AG04450 (cell line): ENCODE measurements at places on chromosomes 4 and X.

GRCh38 chrX:46294234-46294633 is 251.0 kb downstream of the ZNF674 start:
- DNase-seq = no peak

DNA sequence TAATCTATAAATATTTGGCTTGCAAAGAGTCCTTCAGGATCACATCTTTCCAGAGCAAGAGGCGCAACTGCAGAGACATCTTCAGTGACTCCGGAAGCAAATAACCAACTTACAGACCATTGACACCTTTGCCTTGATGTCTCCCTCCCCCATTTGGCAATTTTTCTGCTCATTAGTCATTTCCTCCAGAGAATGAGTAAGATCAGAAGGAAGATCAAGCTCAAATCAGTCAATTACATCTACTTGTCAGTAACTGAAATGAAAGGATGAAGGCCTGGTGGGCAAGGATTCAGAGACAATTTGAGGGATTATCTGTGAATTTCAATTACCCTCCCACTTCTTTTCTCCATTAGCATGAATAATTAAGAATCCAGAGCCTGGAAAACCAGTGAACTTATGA is 665.6 kb upstream of the CPEB2 start:
- DNase-seq = no peak

DNA sequence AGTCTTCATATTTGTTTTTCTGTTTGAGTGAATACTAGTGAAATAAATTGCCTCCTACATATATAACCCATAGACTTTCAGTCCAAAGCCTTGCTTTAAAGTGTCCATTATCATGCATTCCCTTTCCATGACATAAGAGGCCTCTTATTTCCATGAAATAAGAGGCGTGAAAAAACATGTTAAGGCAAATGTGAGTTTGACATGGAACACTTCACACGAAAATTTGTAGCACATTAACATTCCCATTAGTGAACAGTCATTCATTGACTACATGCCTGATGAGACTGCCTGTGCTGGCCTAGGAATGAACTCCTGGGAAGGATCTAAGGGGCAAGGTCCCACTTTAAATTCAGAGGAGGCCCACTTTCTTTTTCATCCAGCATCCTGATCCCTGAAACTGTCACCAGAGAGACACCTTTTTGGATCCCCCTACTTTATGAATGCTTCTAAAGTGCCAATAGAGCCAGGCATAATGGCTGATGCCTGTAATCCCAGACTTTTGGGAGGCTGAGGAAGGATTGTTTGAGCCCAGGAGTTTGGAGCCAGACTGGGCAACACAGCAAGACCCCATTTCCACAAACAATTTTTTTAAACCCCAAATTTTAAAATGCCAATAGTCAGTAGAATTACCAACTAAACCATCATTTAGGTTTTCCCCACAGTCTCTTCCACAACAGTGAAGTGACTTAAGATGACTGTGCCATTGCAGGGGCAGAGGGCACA is 6.7 kb downstream of the RTL8B start:
- DNase-seq = no peak

DNA sequence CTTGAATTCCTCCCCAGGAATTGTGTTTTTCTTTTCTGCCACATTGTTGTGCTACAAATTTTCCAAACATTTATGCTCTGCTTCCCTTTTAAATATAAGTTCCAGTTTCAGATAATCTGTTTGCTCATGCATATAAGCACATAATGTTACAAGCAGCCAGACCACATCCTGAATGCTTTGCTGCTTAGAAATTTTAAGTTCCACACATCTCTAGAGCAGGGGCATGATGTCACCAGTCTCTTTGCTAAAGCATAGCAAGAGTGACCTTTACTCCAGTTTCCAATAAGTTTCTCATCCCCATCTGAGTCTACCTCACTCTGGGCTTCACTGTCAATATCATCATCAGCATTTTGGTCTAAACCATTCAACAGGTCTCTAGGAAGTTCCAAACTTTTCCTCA is 932.5 kb downstream of the SH3BGRL start:
- DNase-seq = no peak

- DNase-seq = peak; percentile 42
Observed at GRCh38 chr4:176622251-176622948, 170.3 kb downstream of the VEGFC start.

- DNase-seq = no peak
Observed at GRCh38 chr4:129218897-129219296, 122.9 kb downstream of the C4orf33 start.

GRCh38 chr4:106628586-106629267 is 260.1 kb upstream of the GIMD1 start:
- DNase-seq = no peak

GRCh38 chr4:140308366-140309123 is 64.9 kb upstream of the SCOC start:
- peak; percentile 94 for DNase-seq

DNA sequence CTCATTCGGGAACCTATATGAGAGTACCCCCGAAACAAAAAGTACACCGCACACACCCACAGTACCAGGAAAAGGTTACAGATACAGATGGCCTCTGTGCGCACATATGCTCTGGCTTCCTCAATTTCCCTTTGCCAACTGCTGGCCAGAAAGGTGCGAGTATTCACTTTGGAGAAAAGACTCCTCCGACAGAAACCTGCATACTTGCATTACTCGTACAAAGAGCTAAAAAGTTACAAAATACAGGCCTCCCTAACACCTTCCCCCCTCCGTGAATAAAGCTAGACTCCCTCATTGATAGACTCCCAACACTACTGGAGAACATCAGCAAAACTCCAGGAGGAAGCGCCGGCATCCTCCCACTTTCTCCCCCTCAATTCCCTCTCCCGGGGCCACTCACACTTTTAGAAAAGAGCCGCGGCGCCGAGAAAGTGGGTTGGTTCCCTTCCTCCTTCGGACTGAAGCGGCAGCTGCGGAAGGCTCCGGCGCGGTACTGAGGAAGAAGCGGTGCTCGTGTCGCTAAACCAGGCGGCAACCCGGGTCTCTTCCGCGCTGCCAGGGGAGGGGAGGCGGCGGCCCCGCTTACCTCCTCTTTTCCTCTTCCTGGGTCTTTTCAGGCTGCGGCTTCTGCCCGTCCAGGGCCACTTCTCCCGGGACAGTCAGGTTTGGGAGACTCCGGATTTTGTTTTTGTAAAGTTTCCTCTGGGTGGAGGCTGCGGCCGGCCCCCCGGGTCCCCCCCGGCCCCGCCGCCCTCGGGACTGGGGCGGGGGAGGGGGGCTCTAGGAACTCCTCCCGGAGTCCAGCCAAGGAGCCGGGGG is 1.1 kb downstream of the FBXW7 start:
- DNase-seq = no peak

GRCh38 chr4:84740057-84740456 is 157.1 kb downstream of the CDS1 start:
- DNase-seq = no peak

GRCh38 chr4:80268936-80269335 is 2.5 kb downstream of the FGF5 start:
- no peak for DNase-seq

DNA sequence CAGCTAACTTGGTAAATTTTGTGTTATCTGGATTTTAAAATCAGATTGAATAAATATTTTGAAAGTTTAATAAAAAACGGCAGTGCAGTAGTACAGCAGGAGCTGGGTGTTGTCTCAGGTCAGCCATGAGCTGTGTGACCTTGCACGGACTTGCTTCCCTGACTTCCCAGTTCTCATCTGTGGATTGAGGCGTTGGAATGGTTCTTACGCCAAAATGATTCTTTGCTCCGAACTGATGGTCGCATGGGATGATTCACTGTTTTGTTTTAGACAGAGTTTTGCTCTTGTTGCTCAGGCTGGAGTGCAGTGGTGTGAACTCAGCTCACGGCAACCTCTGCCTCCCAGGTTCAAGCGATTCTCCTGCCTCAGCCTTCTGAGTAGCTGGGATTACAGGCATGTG is 45.0 kb downstream of the RGS12 start:
- DNase-seq = no peak

DNA sequence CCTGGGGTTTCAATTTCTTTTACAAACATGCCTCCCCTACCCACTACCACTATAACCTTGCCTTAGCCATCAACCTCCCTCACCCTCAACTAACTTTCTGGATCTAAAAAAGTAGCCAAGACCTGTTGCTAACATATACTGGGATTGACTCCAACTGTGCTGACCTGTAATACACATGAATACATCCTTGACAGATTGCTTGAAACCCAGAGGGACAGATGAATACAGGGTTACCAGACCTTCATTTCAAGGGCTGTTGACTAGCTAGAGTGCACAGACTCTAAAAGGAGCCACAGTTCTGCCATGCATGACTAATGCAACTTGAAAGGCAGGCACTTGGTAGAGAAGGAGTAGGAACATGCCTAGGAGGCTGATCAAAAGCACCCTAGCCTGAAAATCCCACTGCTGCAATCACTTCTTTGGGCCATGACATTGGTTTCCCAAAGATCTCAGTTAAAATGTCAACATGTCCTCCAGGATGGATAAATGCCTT is 121.0 kb downstream of the PCDH19 start:
- DNase-seq = no peak

GRCh38 chrX:39883666-39884065 is 214.1 kb downstream of the BCOR start:
- DNase-seq = no peak

DNA sequence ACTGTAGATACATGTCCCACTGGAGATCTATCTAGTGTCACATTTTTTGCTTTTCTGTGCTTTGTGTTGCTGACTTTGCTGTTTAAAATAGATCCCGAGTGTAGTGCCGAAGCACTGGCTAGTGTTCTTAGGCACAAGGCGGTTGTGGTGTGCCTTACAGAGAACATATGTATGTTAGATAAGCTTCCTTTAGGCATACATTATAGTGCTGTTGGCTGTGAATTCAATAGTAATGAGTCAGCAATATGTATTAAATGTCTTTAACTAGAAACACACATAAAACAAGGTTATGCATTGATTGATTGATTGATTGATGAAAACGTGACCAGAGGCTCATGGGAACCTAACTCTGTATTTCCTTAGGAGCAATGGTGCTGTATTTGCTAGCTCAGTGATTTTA is 56.2 kb downstream of the COX7B2 start:
- no peak for DNase-seq

DNA sequence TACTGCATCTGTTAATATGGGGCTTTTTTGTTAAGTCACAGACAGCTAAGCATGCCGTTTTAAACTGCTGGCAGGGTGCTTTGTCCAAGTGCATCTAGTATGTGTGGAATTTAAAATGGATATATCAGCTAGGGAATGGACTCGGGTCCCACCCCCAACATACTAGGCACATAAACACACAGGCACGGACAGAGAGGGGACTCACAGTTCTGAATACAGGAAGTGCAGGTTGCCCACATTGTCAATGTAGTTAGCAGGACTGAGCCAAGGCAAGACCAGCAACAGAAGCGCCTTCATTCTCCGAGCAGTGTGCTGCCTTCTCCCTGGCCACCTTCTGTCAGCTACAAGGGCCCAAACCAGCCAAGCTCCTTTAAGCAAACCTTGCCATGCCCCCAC is 33.6 kb downstream of the LNX1 start:
- DNase-seq = no peak
